ENCODE measurements at places on chromosomes 7 and 10.

GRCh38 chr10:49745756-49746155 lies 16.4 kb downstream of the OGDHL start:
- no peak for DNase-seq

- DNase-seq: no peak
These were observed 30.3 kb downstream of the HACD1 start for GRCh38 chr10:17586821-17587234.

DNA sequence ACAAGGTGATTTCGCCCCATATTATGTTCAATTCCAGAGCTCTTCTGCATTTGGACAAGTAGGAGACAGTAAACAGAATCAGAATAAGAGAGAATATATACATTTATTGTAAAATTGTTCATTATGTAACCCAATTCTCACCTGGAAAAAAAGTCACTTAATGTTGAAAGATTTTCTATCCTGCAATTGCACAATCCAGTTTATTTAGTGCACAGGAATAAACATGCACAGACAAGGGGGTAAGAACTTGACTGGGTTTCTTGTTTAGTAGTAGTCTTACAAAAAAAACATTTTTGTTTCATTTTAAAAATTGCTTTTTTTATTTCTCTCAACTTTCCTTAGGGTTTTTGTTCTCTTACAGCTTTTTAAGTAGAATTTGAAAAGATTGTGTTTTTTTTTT lies 126.6 kb downstream of the SAMD9 start:
- no peak for DNase-seq

DNA sequence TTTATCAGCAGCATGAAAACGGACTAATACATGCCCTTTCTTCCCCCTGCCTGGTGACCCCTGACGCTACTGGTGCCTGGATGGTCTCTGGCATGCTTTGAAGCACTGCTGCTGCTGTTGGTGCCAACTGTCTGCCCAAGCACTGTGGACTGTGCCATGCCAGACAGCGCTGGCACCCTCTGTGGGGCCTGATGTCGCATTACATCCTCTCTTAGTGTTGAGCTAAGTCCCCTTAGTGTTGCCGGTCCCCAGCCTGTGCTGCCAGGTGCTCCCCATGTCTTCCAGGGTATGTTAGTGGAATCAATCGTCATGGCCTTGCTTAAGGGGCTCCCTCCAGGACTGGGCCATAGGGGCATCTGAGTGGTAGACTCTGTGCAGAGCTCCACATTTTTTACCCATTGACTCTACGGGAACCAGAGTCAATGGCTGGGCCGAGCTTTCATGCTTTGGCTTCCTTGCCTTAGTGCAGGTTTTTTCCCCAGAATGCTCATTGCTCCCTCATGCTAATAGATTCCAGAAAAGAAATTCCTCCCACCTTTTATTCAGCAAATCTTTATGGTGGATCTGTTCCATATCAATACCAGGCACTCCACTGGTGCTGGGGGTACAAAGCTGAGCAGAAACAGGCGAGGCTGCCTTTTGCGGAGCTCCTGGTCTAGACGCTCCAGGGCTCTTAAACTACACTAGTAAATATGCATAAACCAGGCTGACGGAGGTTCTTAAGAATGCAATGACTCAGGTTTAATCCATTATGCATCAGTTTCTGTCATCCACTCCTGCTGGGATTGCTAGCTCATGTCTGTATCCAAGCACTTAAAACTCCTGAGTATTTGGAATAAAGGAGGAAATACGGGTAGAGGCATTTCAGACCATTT lies 21.8 kb upstream of the MRC1 start:
- no peak for DNase-seq

All from stimulated activated CD8-positive, alpha-beta memory T cell treated with anti-CD3 and anti-CD28 coated beads, Interleukin-15, amount 100 ng/mL, for 48 hours (primary cell).